Fibroblast of the aortic adventitia (primary cell): ENCODE measurements at places on chromosomes 5 and 9. TPM values are rescaled to one million over a fixed set of nuclear protein-coding genes. Genes with fewer than 3 reads are reported as not detected.

ANKDD1B gene
- 0.45 and 3.8 TPM in 2 replicates for total RNA-seq

ENTREP1 gene
- 0.18 and 0.41 TPM in 2 replicates for total RNA-seq

FOXD4L6 gene
- not detected in 2 replicates for total RNA-seq

NTNG2 gene
- total RNA-seq, result 1.1 and 2.4 TPM in 2 replicates

NAIP gene
- 4.3 and 6.8 TPM in 2 replicates for total RNA-seq

GRM6 gene
- total RNA-seq, result not detected in 2 replicates

SPATA31E1 gene
- total RNA-seq, result not detected in 2 replicates

CAMK4 gene
- 2.9 and 5.4 TPM in 2 replicates for total RNA-seq

FGF18 gene
- total RNA-seq, result 0.54 TPM in 1 of 2 replicates, not detected in the other

CTSV gene
- 0.18 TPM in 1 of 2 replicates, not detected in the other for total RNA-seq

CKMT2 gene
- total RNA-seq, result 1.4 TPM in 1 of 2 replicates, not detected in the other

ADAMTS2 gene
- total RNA-seq, result 25.8 and 66.6 TPM in 2 replicates

INSL6 gene
- total RNA-seq, result not detected in 2 replicates

CTXN3 gene
- not detected in 2 replicates for total RNA-seq

SPZ1 gene
- not detected in 2 replicates for total RNA-seq

SPINK6 gene
- not detected in 2 replicates for total RNA-seq

NUTM2F gene
- total RNA-seq, result not detected in 2 replicates

LCNL1 gene
- 0.54 and 15.3 TPM in 2 replicates for total RNA-seq
